Fibroblast of skin of back (primary cell): ENCODE measurements at places on chromosomes 3 and 15.

DNA sequence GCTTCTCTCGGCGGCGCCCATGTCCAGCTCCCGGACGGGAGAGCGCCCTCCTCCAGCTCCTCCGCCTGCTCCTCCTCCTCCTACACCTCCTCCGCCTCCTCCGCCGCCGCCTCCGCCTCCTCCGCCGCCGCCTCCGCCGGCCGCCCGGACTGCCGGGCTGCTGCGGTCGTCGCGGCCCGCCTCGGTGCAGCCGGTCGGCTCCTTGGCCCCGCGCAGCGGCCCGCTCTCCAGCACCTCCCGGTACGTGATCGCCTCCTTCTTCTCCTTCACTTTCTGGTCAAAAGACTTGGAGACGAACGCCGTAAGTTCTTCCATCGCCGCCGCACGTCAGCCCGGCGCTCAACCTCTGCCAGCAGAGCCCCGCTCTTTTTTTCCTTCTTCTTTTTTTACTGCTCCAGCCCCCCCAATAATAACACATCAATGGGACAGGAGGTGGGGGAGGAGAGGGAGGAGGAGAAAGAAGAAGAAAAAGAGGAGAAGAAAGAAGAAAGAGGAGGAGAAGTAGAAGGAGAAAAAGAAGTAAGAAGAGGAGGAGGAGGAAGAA lies 438 bp downstream of the SHOX2 start:
- peak; percentile 81 for DNase-seq

- no peak for DNase-seq
Measured at GRCh38 chr15:62248277-62248984, 83.3 kb upstream of the C2CD4B start.

- peak; percentile 72 for DNase-seq
Measured at GRCh38 chr3:116179091-116179490, 266.2 kb downstream of the LSAMP start.

DNA sequence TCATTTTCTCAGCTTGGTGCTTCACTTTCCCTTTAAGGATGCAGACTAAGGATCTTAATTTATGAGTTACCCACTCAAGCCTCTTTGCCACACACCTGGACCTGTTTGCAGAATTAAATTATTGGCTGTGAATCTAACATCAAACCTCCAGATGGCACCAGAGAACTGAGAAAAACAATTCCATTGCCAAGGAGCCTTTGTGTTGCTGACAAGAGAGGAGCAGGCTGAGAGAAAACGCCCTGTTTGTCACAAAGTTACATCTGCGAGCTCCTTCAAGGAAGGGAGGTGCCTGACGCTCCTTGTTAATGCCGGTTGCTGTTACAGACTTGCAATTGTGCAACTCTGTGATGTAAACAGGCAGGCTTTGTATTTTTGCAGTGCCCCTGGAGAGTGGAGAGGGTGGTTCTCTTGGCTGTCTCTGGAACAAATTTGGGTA lies 36.3 kb upstream of the TMC3 start:
- peak; percentile 75 for DNase-seq

DNA sequence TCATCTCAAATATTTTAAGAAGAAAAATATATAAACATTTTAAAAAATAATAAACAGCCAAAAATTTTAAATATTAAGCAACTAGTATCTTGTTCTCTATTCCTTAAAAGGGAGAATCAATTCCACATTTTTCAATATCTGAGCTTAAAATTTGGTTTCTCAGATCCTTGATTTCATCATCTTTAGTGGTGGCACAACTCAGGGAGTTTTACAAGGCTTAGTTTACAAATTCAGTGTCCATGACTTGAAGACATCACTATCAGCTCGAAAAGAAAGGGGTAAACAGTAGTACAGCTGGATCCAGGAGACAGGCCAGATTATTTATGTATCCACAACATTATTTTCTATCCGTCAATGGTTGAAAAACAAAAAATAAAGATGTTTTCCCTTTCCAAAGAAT lies 11.6 kb downstream of the IGF2BP2 start:
- no peak for DNase-seq

- DNase-seq: no peak
Measured at GRCh38 chr15:82840166-82840565, 30.7 kb downstream of the WHAMM start.

- no peak for DNase-seq
Measured at GRCh38 chr15:39846108-39846507, 63.5 kb upstream of the FSIP1 start.

- no peak for DNase-seq
Measured at GRCh38 chr3:123156276-123156995, 45.3 kb upstream of the SEC22A start.

DNA sequence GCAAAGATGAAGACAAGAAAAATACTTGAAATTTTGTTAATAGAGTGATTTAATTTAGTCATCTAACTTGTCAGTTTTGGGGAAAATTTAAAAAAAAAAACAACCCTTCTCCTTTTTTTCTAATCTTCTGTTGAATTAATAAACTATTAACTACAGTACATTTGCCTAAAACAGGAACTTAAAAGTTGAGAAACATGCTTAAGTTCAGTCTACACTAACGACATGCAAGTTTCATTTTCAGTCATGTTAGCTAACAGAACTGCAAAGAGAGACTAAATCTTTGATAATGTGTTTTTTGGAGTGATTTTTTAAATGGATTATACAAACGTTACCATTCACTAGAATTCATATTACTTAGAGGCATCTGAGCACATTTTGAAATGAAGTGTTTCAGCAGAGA lies 71.9 kb upstream of the MBNL1 start:
- DNase-seq: no peak

DNA sequence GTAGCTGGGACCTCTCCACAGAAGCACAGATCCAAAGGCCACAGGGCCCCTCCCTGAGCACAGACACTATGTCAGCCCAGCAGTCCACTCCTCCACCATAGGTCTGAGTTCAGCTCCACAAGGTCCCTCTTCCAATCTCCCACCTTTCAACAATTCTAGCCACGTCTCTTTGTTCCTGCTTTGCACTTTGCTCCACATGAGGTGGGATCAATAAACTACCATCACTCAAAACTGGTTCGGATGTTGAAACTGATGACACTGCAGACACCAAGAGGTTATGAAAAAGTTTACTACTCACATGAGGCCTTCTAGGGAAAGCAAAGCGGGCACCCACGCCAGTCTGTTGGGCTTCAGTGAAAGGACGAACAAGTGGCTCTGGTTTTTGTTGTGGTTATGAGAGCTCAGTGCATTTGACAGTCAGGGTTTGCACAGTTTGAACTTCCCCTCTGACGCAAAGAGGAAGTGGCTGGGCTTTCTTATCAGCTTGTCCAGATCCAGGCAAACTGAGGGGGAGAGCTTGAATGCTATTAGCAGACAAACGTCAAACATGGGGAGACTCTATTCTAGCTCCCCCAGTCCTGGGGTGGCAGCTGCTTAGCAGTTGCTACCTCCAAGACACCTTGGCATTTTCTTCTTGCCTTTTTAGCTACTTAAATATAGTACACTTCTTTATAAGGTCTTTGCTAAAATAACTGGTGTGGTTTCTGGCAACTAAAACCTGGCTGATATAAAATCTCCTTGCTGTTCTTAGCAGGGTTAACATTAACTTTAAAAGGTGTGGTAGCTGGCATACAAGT lies 37.8 kb downstream of the ZNF445 start:
- DNase-seq: peak; percentile 12

GRCh38 chr15:42772144-42772543 lies 35.2 kb upstream of the CDAN1 start:
- no peak for DNase-seq

- no peak for DNase-seq
Measured at GRCh38 chr3:127137113-127137512, 55.8 kb upstream of the PRR23E start.

DNA sequence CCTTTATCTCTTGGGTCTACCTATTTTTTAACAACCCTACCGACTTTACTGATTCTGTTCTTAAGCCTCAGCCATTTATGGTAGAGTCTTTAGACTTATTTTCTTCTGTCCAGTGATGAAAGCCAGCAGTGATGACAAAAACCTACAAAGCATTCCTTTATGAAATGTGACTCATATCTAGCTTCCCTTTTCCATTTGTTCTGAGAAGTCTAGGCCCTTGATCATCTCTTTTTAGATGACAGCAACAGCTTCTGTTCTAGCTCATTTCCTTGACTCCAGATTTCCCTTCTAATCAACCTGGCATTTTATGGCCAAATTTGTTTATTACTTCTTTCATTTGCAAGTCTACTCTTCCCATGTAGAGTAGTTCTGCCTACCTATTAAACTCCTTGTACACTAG lies 36.1 kb downstream of the CFAP44 start:
- DNase-seq: peak; percentile 61

GRCh38 chr3:128482175-128482574 lies 10.8 kb downstream of the GATA2 start:
- no peak for DNase-seq

- no peak for DNase-seq
Measured at GRCh38 chr15:78617076-78617475, 3.7 kb downstream of the CHRNA3 start.

DNA sequence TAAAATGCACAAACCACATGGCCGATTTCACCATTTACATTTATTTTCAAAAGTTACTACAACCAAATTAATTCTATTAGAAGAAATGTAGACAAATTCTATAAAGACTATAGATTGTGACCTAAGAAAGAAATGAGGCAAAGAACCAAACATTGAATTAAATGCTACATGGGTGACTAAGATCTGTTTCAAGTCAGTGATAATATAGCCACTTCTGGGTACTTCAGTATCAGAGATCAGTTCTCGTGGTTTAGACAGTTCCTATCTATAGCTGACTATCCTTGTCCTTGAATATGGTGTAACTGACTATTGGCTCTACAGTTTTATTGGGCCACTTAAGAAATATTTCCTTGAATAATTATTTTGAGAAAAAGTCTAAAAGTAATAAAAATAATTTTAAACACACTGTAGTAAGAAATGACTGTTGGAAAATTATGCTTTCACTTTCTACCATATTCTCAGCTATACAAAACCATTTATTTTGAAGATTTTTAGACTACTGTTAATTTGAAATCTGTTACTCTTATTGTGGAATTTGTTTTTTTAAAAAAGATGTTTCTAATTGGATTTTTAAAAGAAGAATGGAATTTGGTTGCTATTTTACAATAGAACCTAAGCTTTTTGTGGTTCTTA lies 14.1 kb downstream of the KCNMB3 start:
- no peak for DNase-seq

DNA sequence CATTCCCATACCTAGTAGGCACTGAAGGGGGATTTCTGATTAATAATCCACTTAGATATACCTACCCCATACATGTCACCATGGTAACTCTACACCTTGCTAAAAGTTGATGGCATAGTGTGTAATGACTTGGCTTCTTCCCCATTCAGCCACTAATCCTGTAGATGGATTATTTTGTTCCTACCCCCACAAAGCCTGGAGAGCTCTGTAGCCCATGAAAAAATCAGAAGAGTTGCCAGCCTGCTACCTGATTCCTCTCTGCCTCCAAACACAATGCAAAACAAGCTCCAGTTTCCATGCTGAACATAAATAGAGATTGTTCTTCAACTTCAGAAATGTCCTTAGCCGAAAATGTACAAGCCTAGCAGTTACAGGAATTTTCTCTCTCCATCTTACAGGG lies 98.9 kb upstream of the PFN2 start:
- DNase-seq: no peak

- DNase-seq: no peak
Measured at GRCh38 chr15:80098341-80098740, 38.9 kb downstream of the ZFAND6 start.

DNA sequence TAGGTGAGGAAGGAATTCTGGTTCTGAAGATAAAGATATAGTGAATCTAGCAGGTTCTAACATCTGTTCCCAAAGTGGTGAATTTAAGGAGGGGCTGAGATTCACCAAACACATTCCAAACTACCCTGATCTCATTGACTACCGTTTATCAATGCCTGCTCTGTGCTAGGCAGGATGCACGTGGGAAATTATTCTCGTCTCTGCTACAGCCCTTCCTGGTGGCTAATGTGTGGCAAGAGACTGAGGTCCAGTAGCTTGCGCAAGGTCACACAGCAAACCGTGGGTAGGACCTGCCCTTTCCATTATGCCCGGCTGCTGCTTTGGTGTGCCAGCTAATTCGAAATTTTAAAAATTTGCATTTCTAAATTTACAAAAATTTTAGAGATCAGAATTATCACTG lies 209.5 kb upstream of the TRIM42 start:
- no peak for DNase-seq

DNA sequence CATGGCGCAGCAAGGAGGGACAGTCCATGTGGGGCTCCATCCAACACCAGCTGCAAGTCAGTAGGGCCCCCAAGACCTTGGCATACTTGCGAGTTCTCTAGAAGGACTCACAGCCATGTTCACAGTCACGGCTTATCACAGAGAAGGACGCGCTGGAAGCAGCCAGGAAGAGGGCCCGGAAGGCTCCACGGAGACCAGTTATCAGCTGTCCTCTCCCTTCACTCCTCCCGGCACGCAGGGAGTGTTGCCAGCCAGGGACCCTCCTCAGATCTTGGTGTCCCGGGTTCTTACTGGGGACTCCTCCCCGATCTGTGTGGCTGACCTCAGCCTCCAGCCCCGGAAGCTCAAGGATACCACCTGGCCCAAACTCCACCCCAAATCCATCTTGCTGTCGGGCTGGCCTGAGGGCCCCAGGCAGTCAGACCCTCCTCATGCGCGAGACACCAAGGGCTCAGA lies 68.0 kb downstream of the SLTM start:
- no peak for DNase-seq

DNA sequence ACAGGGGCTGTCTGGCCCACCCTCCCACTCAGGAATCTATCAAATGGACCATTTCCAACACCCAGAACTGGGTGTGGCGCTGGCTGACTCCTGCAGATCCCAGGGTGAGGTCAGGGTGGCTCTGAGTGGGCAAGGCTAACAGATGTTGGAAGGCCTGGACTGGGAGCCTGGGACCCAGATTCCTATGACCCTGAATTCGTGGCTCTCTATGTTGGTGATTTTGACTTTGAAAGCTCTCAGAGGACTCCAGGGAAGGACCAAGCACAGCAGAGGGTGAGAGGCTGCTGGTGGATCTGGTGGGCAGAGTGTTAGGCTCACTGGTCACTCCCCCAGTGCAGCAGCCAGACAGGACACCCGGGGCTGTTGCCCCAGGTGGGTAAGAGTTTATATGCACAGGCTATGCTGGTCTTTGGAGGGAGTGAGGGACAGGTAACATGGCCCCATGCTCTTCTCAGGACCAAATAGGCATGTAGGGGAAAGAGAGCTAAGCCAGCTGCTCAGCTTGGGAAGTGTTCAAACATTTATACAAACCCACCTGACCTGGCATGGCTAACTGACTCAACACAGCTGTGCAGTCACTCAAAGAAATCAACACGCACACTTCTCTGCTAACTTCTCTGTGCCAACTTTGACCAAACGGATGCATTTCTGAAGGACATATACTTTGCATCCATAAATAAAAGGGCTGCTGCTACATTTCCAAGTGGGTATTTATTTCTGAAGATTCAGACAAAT lies 62.6 kb upstream of the RAB6B start:
- DNase-seq: no peak

DNA sequence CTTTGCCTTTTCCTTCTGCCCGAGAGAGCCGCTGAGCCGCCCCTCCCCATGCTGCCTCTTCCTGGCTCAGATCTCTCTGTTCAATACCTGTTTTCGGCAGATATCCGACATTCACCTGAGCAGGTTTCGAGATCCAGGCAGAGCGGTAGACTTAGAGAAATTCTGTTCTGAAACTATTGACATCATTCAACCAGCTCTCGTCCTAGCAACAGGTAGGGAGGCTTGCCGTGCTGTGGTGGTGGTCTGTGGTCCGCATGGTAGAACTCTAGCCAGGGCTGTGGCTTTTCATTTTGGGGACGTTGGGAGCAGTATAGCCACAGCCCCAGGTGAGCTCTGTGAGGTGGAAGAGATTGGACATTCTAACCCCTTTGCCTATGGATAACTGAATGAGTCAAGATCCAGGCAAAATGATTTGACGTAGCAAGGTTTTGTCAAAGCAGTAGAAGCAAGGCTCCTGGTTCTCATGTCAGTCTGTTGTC lies 810 bp downstream of the TMEM62 start:
- DNase-seq: no peak
